ENCODE measurements at places on chromosomes 2 and 18.

GRCh38 chr2:203532957-203533658, 2.0 kb downstream of the RAPH1 start:
- no peak for DNase-seq

DNA sequence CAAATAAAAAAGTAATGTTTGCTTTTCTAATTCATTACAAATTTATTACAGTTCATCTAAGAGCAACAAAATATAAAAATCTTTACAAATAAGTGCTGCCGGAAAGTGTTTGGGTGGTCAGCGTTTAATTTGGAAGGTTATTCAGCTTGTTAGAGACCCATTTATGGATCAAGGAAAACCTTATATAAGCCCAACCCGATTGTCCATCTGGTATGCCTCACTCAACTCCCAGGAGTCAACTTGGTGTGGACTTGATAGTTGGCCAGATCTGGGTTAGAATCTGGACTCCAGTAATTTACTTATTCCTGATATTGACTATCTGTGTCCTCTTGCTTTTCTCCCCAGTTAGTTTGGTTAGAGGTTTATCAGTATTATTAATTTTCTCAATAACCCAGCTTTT, 106.2 kb downstream of the KCTD1 start:
- DNase-seq: no peak

DNA sequence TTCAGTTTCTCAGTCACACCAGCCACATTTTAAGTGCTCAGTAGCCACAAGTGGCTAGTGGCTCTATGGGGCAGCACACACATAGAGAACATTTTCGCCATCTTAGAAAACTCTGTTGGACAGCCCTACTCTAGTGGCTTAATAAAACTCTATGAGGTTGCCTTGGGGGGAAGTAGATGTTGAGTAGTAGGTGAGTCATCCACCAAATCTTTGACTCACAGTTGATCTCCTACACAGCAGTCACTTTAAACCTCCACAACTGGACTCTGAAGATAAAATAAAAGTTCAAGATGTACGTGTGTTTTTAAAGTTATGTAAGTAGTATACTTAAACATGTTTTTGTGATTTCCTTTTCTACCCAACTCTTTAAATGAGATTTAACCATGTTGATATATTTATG, 379.0 kb downstream of the SETBP1 start:
- no peak for DNase-seq

GRCh38 chr2:171723716-171724683, 36.7 kb downstream of the DYNC1I2 start:
- no peak for DNase-seq

DNA sequence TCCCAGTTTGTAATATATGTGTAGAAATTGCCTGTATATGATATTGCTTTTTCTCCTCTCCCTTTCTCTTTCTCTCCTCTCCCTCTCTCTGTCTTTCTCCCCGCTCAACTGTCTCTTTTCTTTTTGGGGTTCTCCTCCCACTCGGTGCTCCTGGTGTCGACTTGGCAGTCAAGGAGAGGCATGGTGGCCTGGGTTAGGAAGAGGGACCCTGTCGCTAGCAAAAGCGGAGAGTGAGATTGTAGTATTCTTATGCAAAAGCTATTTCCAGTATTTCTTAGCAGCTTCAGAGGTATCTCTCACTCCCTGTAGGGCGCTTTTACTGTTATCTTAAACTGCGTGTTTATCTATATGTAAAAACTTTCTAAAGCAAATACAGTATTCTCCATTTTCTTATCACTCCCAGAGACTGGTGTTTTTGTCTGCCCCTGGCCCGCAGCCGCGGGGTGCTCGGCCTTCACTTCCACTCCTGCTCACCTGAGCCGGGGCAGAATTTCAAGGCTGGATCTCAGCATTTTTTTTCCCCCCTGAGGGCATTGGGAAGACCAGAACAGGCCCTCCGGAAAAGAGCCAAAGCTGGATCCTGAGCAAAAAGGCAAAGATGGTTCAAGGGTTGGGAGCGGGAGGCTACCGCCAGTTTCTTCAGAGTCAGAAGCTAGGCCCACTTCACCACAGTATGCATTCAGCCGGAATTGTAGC, 4.3 kb downstream of the SIX3 start:
- DNase-seq: no peak

DNA sequence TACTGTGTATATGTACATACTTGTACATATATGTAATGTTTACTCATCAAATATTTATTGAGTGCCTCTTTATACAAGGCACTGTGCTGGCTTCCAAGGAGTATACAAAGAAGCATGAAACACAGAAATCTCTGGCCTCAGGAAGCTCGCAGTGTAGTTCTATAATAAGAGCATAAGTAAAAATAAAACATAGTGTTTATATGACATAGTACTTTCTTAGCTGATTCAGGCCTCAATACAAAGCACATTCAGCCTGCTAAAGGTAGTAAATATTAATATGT, 13.9 kb downstream of the STAMBP start:
- no peak for DNase-seq

DNA sequence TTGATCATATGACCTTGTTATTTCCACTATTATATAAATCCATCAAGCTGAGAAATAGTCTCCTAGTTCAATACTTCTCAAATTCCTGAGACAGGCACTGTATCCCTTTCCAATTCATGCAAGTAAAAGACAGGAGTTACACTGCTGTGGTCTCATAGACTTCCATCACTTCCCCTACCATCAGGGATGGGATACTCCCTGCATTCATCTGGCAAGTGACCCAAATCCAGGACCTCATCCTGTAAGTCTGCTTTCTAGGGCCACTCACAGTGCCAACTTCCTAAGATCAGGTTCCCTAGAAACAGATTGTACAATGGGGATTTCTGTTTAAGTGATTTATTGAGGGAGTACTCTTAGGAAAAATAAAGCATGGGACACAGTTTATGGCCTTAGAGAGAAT, 424.0 kb upstream of the CDH7 start:
- DNase-seq: no peak

GRCh38 chr18:63224630-63225029, 94.9 kb downstream of the BCL2 start:
- DNase-seq: no peak

DNA sequence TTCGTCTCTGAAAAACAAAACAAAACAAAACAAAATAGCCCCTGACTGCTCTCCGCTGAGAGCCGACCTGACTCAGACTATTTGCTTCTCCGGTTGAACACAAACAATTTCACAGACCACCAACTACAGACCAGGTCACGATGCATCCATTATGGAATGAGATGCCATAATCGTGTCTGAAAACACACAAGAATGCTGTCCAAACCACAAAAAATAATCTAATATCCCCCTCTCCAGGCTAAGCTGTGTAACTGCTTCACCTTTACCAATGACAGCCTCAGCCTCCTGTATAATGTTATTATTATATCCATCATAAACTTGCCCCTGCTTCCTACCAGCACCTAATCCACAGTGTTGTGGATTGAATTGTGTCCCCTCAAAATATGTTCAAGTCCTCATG, 114.7 kb downstream of the DNAH6 start:
- peak; percentile 2 for DNase-seq

DNA sequence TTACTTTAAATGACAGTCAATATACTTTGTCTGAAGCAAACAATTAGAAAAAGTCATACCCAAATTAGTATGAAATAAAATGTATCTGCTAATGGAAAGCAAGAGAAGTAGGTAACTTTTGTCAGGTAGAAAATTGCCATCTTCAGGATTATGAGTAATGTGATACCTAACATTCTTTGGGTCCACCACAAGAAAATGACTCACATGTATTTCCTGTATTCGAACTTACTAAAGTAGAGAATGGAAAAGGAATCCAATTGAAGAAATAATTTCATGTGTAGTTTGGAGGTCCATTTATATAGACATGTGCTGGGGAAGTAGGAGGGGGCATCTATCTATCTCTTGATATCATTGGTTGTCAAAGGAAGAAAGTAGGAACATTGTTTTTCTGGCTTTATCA, 636.2 kb upstream of the CHAC2 start:
- no peak for DNase-seq

DNA sequence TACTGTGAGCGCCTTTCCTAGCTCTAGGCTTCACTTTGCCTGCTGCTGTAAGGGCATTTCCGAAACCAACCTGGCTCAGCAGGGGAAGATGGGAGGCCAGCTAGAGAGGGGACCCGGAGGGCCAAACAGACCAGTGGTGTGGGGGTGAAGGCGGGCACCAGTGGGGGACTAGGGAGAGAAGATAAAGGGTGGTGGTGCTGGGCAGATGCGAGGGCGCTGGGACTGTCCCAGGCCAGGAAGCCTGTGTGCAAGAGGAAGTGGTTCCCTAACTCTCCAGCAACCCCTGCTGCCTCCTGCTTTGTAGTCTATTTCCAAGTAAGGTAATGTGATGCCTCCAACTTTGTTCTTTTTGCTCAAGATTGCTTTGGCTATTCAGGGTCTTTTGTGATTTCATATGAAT, 73.1 kb downstream of the DNAH7 start:
- no peak for DNase-seq

- DNase-seq: no peak
Measured at GRCh38 chr2:236767941-236768340, 198.3 kb downstream of the ACKR3 start.

DNA sequence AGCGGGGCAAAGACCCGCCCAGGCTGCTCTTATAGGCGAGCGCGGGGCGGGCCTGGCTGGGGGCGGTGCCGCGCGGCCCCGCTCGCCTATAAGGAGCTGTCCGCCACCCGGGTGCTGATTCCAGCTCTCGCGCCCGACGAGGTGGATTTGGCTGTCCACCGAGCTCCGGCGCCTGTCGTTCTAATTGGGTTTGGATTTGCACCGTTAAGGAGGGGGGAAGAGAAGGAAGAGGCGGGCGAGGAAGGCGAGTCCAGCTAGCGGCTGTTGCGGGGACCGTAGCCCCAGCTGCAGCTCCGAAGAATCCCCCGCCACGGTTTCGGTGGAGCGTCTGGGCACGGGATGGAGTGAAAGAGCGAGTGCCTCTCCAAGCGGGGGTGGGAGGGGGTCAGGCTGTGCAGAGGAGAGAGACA, at the start of gene CNTNAP5:
TSS of gene CNTNAP5 (plus strand) at position 117 of the 410 bp plus-strand sequence. CDS start 364 bp downstream, outside the sequence.
- peak; percentile 32 for DNase-seq

DNA sequence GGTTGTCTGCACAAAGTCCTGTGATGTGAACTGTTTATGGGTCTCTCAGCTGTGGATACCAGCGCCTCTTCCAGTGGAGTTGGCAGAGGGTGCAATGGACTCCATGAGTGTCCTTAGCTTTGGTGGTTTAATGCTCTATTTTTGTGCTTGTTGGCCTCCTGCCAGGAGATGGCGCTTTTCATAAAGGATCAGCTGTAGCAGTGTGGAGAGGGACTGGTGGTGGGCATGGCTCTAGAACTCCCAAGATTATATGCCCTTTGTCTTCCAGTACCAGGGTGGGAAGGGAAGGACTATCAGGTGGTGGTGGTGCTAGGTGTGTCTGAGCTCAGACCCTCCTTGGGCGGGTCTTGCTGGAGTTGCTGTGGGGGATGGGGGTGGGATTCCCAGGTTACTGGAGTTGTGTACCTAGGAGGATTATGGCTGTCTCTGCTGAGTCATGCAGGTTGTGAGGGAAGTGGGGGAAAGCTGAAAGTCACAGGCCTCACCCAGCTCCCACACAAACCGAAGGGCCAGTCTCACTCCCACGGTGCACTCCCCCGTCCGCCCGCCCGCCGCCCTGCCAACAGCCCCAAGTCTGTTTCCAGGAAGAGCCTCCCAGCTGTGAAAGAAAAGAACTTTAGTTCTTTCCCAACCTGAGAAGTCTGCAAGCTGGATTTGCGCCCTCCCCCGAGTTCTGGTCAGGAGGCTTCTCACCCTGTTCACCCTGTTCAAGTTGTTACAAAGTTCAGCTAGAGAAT, 108.1 kb downstream of the MARCO start:
- DNase-seq: no peak

GRCh38 chr2:46643493-46643892, 164.1 kb downstream of the TMEM247 start:
- DNase-seq: no peak

- DNase-seq: no peak
Measured at GRCh38 chr2:160507046-160507407, 13.4 kb upstream of the RBMS1 start.

- no peak for DNase-seq
Measured at GRCh38 chr2:94759211-94759610, 112.0 kb upstream of the TEKT4 start.

- no peak for DNase-seq
Measured at GRCh38 chr18:53785811-53786210, 438.7 kb downstream of the MBD2 start.

GRCh38 chr2:224982910-224983711, 59.2 kb downstream of the DOCK10 start:
- no peak for DNase-seq

- no peak for DNase-seq
Measured at GRCh38 chr2:195560209-195560895, 96.7 kb upstream of the SLC39A10 start.

DNA sequence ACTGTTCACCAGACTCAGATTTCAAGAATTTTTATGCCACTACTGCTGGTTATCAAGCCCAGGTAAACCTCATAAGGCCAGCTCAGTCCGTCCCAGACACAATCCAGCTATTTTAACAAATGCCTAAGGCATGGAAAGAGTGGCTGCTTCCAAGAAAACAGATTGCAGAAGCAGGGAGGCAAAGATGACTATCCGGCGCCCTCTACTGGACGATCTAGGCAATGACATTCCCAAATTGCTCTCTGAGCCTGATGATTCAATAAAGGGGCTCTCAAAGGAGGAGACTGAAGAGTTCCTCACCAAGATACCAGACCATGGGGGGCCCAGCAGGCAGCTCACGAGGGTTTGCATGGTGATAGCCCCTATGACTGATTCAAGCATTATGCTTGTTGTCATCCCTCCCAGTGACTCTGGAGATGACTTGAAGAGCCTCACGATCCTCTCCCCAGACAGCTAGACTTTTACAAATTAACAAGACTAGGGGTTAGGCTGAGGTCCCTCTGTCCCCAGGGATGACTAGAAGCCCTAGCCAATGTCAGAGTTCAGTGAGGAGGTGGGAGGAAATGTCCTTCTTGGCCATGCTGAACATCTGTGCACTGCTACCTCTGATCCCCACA, 25.0 kb downstream of the SERPINB8 start:
- DNase-seq: no peak

DNA sequence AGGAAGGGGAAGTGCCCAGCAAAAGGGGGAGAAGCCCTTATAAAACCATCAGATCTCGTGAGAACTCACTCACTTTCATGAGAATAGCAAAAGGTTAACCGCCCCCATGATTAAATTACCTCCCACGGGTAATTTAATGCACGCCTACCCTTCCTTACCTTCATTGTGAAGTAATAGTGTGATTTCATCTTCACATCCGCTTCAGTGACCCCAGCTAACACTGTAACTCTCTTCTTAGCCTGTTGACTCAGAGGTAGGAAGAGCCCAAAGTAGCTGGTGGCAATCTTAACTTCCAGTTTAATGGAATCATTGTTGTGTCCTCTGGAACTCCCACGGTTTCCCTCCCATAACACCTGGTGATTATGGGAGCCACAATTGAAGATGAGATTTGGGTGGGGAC, 120.5 kb downstream of the GULP1 start:
- DNase-seq: no peak

DNA sequence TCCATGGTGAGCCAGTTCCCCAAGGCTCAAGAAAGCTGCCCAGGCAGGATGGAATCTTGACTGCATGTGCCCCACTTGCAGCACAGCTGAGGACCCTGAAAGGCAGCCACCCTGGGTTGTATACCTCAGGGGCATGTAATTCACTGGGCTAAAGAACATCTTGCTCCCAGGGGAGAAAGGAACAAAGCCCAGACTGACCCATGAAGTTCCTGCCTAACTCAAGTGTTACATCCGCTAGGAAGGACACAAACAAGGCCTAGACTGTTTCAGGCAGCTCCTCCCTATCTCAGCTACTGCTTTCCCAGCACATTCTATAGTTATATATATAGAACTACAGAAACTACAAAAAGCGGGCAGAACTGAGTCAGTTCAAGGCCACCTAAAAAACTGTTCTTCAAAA, 69.0 kb downstream of the RBM43 start:
- DNase-seq: no peak
